Cardiac septum (tissue), 1 donor: ENCODE measurements at places on chromosomes 7 and 10. TPM values are rescaled to one million over a fixed set of nuclear protein-coding genes. Genes with fewer than 3 reads are reported as not detected.

GRCh38 chr7:5230265-5231067 lies 40.4 kb downstream of the WIPI2 start:
- DNase-seq, result no peak

The SGCE gene
- total RNA-seq, result 27.7 TPM

DNA sequence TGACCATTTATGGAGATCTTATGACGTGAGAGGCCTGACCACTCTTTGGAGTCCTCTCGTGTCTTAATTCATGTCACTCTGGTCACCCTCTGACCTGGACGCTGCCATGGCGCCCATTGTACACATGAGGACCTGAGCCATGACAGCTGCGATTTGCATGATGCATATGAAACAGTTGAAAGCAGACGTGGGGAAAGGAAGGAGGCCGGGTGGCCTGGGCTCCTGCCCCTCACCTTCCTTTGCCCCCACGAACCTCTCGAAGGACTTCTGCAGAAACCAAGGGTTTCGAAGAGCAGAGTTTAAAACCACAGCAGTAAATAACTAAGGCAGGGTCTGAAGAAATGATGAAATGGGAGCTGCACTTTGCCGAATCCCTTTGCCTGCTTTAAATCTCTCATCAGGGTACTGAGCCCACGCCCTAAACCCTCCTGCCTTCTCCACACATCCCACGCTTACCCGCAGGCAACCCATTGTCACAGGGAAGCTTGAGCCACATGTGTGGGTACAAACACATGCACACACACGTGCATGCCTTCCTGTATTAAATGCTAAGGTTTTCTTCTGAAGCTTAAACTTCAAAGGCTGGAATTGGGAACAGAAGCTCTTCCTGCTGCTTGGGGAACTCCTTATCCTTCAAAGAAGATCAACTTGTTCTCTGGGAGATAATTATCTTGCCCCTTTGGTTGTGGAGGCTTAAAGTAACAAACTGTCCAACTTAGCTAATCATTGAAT lies 11.7 kb upstream of the CALML3 start:
- peak; percentile 39 for DNase-seq

GRCh38 chr10:118985576-118985975 lies 43.9 kb upstream of the NANOS1 start:
- no peak for DNase-seq
